ENCODE measurements at places on chromosomes 5 and 9. TPM values are rescaled to one million over a fixed set of nuclear protein-coding genes. Genes with fewer than 3 reads are reported as not detected.

Gene ZNF189
- 16.4 TPM for total RNA-seq

Gene DHX29
- 43.6 TPM for total RNA-seq

- no peak for DNase-seq
These were observed 211.0 kb downstream of the SNX18 start for GRCh38 chr5:54728588-54728915.

- no peak for DNase-seq
These were observed 176.4 kb upstream of the CHD1 start for GRCh38 chr5:99105216-99105615.

GRCh38 chr5:607541-608428, 4.4 kb upstream of the CEP72 start:
- no peak for DNase-seq

Gene MSX2
- total RNA-seq, result 0.32 TPM

GRCh38 chr9:123365287-123365880, 9.4 kb downstream of the CRB2 start:
- DNase-seq, result no peak

- DNase-seq, result no peak
These were observed 211.1 kb upstream of the TRIM32 start for GRCh38 chr9:116476002-116476401.

DNA sequence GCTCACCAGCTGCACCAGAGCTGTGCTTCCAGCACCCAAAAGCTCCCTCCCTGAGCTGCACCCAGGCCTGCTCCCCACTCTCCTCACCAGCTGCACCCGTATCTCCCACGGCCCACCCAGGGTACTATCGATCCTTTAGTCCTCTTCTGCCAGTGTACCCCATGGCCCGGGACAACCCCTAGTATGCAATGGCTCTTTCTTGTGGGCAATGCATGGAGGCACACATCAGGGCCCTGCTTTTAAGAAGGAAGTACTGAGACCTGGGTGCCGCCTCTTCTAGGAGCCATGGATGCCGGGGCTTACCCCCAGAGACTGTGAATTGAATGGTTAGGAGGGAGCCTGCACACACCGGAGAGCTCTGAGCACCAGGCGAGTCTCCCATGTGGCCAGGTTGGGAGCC, 49.5 kb downstream of the TENT4A start:
- no peak for DNase-seq

DNA sequence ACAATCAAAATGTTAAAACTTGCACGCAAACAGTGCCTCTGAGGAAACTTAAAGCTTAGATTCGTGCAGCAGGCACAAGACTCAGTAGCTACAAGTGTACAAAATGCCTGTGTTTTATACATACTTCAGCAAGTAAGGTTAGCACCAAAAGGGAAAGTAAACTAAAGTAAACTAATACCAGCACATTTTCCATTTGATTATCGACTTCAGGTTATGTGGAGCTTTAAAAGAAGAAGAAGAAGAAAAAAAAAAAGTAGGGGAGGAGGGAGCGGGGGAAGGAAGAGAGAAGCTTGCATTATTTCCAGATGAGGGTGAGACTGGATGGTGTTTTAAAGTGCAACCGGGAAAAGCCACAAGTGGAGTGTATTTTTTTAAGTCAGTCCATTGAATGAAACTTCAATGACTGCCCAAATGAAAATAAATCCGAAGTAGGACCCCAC, 596 bp upstream of the ADAMTS6 start:
- DNase-seq, result peak; percentile 66

- DNase-seq, result peak; percentile 12
These were observed 84.4 kb downstream of the CDH18 start for GRCh38 chr5:19903611-19904010.

Gene RAB3C
- total RNA-seq, result not detected

- DNase-seq, result no peak
These were observed 374.9 kb upstream of the RORB start for GRCh38 chr9:74122216-74122615.

DNA sequence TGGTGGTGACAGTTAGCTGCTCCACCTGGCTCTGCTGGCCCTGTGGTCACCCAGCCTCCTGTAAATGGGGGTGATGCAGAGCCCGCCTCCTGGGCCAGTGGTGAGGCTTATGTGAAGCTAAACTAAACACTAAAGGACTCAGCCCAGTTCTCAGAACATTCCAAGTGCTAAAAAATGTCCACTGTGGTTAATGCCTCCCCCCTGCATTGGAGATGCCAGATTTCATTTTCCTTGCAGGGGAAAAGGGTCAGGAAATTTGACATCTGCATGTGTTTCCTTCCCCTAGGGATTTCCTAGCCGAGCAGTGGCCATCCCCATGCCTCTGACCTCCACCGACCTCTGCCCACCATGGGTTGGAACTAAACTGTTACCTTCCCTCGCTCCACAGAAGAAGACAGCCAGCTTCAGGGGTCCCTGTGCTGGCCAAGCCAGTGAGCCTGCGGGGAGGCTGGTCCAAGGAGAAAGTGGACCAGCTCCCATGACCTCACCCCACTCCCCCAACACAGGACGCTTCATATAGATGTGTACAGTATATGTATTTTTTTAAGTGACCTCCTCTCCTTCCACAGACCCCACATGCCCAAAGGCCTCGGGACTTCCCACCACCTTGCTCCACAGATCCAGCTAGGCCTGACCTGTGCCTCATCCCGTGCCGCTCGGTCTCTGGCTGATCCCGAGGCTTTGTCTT, 13.0 kb downstream of the CD74 start:
- peak; percentile 30 for DNase-seq

- no peak for DNase-seq
These were observed 117.6 kb upstream of the ARRDC3 start for GRCh38 chr5:91500758-91501157.

Gene NIPAL4
- 2.3 TPM for total RNA-seq

GRCh38 chr9:117164512-117164911, 250.3 kb downstream of the ASTN2 start:
- no peak for DNase-seq

- peak; percentile 97 for DNase-seq
These were observed 661.4 kb upstream of the KLF4 start for GRCh38 chr9:108150736-108151586.

Gene EPB41L4B
- total RNA-seq, result 0.32 TPM

DNA sequence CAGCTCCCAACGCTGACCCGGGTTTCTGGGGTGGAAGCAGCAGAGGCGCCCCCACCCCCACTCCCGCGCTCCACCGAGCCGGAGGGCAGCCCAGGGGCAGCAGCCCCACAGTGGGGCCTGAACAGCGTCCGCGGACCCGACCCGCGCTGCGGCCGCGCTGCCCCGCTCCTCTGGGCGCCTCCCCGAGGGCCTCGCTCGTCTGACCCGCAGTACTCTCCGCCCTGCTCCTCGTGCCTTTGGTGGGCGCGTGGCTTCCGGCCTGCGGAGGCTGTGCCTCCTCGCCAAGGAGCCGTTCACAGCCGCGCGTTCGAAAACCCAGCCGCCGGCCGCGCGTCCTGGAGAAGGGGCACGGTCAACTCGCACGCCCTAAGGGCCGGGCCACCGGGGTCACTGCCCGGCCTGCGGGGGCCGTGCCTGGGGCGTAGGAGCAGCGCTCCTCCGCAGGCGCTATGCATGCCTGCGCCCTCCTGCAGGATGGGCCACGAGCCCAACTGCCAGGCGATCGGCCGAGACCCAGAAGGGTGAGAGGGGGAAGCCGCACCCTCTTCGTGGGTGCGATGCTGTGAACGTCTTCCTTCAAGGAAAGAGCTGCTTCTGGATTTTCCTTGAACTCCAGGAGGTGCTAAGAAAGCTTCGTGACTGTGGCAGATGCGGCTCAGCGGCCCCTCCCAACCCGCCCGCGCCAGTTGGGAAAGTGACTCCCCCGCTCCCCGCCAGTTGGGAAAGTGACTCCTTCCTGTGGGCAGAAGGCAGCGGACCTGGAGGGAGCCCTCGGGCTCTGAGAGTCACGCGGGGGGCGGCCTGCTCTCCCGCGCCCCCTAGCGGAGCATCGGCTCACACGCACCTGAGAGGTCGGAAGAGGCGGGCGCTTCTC, 82.7 kb downstream of the HSD17B3 start:
- peak; percentile 18 for DNase-seq

GRCh38 chr9:124779368-124780059, 2.6 kb downstream of the OLFML2A start:
- peak; percentile 92 for DNase-seq

Gene PCDHA6
- 0.43 TPM for total RNA-seq

DNA sequence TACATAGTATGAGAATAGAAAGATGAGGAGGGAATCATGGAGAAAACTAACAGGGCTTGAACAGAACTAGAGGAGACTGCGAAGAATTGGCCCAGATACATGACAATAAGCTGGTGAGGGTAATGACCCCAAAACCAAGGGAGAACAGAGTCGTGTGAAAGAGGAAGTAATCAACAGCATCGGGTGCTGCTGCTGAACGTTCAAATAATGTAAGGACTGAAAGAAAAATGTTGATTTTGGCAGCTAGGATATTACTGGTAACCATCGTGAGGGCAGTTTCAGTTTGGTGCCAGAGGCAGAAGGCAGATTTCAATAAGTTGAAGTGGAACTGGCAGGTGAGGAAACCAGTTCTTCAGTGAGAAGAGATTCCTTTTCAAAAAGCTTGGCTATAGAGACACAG, 66.8 kb upstream of the SMC2 start:
- DNase-seq, result no peak

DNA sequence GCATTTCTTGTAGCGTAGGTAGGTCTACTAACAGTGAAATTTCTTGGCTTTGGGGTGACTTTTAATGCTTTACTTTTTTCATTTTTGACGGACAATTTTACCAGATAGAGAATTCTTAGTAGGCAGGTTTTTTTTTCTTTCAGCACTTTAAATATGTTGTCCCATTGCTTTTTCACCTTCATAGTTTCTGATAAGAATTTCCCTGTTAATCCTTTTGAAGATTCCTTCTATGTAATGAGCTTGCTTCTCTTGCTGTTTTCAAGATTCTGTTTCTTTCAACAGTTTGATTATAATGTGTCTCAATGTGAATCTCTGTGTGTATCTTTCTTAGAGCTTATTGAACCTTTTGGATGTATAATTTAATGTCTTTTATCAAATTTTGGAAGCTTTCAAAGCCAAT, 35.5 kb downstream of the PBX3 start:
- DNase-seq, result no peak

GRCh38 chr5:180140079-180140554, 68.6 kb upstream of the RNF130 start:
- DNase-seq, result no peak

DNA sequence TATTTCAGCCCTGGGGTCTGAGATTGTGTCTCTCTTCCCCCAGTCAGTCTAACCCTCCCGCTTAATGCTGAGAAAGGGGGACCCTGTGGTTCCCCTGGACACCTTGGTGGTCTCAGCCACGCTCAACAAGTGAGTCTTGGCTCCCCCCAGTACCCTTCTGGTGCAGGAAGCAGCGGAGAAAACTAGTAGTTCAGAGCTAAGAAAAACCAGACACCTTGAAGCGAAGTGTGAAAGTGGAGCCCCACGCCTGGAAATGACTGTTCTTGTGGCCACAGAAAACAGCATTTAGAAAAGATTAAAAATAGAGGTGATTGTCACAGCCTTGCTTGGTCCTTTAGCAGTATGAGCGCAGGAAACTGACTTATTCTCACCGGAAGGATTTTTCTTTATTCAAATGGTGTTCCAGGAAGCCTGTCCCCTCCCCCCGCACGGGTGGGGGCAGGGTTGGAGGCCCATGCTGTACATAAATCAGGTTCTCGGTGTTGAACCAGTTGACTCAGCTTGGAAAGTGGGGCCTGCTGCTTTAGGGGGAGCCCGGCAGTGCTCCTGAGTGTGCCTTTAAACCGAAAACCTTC, 8.1 kb downstream of the ARPC5L start:
- DNase-seq, result peak; percentile 51

- DNase-seq, result no peak
These were observed 22.6 kb downstream of the PRRT1B start for GRCh38 chr9:131567910-131568309.

Gene ZNF484
- total RNA-seq, result 15.1 TPM

Gene CRHBP
- not detected for total RNA-seq

DNA sequence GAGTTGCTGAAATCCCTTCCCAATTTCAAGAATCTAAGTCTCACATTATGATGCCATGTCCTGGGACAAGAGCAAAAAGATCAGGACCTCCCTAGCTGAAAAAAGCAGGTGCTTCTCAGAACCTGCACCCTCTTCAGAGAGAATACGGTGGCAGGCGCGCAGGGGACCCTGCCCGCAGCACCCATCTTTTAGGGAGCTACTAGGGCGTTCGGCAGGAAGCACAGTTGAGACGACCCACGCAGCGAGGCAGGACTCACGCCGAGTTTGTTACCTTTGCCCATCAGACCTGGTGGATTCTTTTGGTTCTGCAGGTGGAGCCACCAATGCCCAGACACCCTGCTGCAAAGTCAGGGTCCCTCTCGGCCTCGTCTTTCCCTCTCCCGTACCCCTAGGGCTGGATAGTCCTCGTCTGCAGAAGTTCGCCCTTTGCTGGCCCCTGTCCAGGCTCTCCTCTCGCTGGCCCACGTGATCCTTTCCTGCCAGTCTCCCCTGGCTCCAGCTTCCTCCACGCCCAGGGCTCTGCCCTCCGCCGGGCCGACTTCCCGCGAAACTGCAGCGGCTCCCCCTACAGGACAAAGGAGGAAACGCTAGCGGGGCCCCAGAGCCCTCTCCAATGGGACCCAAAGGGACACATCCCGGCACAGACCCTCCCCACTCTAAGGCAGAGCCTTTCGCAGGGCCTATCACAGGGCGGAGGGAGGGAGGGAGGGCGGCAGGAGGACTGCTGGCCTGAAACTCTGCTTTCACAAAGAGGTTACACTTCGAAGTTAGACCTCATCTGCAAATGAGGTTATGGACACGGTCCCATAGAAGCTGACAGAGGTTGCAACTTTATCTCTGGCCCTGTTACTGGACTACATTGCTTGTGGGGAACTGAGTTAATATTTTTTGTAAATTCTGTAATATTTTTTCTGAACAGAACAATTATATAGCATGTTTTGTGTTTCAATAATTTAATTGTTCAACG, 28.8 kb downstream of the TMEM174 start:
- peak; percentile 61 for DNase-seq

- no peak for DNase-seq
These were observed 75.7 kb upstream of the ZNF169 start for GRCh38 chr9:94183240-94183999.

DNA sequence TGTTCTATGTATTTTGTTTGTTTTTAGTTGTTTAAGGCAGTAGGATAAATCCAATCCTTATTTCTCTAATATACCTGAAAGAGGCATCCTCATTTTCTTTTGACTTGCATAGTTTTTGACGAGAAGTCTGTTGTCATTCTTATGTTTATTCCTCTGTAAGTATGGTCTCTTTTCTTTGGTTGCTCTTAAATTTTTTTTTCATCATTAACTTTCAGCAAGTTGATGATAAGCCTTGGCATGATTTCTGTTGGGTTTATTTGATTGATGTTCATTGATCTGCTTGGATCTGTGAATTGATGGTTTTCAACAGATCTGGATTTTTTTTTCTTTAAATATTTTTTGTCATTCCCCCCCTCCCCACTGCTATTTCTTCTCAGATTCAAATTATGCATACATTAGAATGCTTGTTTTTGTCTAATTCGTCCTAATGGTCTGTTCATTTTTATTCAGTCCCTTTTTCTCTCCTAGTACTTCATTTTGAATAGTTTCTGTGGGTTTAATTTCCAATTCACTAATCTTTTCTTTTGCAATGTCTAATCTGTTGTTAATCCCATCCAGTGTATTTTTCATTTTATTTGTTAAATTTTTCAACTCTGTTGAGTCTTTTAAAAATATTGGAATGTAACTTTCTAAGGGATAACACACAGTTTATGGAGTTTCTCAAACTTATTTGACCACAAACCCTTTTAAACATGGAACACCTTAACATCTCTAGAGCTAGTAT, 495.9 kb downstream of the CSNK1G3 start:
- DNase-seq, result peak; percentile 8

GRCh38 chr9:106613250-106613737, 249.7 kb upstream of the ZNF462 start:
- DNase-seq, result no peak

- DNase-seq, result no peak
These were observed 33.3 kb upstream of the SH3PXD2B start for GRCh38 chr5:172487671-172488070.
